Activated CD8-positive, alpha-beta memory T cell treated with anti-CD3 and anti-CD28 coated beads for 24 hours (primary cell): ENCODE measurements at places on chromosomes 5 and 9.

DNA sequence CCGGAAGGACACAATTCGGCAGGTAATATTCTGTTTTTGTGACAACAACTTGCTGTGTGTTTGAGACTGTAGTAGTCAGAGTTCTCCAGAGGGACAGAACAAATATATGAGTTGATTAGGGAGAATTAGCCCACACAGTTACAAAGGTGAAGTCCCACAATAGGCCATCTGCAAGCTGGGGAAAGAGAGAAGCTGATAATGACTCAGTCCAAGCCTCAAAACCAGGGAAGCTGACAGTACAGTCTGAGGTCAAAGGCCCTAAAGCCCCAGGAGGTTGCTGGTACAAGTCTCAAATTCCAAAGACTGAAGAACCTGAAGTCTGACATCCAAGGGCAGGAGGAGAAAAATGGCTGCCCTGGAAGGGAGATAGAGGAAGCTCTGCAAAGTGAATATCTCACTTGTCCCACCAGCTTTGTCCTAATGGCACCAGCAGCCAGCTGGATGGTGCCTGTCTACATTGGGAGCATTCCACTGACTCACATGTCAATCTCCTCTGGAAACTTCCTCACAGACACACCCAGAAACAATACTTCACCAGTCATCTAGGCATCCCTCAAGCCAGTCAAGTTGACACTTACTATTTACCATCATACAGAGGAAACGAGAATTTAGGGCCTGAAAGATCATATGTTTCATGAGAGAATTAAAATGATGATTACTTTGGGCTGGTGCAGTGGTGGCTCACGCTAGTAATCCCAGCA lies 36.3 kb upstream of the CTXN3 start:
- DNase-seq = no peak

DNA sequence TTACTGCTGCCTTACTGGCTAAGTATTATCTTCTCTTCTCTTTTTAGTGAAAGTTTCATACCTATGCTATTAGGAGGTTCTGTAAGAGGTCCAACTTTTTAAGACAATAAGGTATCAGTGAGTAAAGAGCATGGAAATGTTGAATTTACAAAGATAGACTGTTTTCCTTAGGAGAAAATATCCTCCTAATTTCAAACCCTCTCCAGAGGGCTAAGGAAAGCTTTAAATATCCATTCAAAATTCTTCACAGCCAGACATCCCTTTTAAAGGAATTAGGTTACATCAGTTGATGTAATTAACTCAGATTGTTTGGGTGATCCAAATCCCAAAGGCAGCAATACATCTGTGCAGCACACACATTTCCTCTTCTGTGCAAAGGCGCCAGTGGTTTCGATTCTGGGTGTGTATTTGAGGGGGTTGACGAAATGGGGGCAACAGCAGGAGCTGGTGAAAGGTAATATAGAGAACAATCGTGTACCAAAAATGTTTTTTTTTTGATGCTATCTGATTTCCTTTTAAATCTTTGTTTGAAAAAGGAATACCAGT lies 273.8 kb upstream of the RPS23 start:
- DNase-seq = no peak

DNA sequence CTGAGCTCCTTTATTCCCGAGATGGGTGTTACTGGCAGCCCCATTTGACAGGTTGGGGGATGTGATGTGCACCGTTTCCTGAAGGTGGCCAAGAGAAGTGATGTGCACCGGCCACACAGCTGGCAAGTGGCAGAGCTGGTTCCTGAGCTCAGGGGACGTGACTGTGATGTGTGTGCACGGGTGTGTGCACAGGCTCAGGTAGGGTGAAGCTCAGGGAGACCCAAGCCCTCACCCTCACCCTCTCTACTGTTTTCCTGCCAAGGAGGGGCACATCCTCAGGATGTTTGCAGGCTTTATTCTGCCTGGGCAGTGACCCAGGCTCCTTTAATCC lies 56.6 kb downstream of the WWC1 start:
- no peak for DNase-seq

DNA sequence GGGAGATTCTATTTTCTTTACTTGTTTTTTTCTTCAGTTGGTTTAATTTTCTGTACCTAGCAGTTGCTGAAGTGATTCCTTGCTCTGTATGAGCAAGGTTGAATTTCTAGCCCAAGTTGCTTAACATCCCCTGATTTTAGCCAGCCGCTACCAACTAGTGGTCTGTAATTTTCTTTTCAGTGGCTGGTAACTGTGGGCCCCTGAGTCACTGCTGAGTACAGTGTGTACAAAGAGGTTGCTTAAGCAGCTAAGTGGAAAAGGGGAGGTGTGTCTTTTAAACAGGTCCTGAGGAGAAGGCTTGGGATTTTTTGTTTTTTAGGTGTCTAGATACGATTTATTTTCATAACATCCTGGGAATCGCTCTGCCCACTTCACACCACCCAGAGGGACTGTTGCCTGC lies 254.7 kb downstream of the NR3C1 start:
- DNase-seq = no peak

DNA sequence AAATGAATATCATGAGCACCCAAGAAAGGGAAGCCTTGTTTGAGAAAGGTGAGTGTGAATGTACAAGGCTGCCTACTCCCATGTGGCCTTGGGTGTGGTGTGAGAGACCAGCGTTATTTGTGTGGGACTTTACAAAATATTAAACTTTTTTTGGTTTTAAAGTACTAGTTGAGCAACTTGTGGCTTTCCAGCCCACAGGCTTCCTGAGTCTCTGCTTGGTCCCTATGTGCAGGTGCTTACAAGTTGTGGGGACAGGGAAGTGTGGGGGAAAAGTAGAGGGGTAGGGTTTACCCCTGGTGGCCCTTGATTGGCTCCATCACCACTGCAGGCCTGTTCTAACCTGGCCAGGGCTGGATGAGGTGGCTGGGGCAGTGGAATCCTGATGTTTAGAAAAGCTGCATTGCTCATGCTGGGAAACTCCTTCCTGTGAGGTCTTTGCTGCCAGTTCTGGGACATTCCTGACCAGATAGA lies 19.7 kb downstream of the PTTG1 start:
- no peak for DNase-seq

DNA sequence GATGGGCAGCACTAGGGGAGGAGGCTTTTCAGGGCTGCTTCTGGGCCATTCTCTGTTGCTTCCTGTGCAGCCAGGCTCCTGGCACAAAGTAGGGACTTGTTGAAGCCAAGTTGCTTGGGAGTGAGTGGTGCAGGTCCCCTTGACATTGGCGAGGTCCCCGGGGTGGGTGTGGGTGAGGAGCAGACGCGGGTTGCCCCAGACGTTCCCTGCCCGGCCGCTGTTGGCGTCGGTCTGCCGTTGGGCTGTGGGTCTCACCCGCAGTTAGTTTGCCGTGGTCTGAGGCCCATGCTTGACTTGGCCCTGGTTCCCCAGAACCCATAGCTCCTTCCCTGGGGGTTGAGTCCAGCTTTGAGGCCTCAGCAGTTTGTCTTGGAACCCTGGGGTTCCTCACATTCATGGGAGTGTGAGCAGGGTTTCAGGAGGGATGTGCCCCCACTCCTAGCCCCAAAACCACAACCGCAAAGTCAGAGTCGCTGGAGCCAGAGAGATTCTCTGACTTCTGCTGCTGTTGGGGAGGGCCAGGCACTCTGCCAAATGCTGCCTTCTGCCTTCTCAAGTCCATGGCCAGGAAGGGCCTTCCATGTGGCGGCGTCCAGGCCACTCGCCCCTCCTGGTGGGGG lies 77.5 kb downstream of the RXRA start:
- DNase-seq = peak; percentile 77

GRCh38 chr9:114286146-114286679 lies 36.7 kb upstream of the ORM1 start:
- DNase-seq = no peak

DNA sequence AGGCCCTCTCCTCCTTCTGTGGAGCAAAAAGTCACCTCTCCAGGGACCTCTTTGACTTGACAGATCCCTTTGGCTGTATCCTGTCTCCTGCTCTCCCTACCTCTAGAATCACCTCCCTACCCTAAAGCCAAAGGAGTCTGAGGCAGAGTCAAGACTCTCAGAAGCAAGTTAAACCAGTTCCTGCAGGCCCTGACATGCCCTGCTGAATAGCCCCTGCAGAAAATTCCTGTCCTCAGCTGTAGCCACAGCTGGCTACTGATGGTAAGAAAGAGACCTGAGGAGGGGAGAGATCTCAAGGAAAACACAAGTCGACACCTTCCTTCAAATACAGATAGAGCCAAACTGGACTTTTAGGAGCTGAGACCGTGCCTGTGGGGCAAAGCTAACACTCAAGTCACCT lies 23.7 kb upstream of the UBAP2 start:
- DNase-seq = no peak

- DNase-seq = no peak
These were observed 113.0 kb downstream of the TRIO start for GRCh38 chr5:14256026-14256690.

DNA sequence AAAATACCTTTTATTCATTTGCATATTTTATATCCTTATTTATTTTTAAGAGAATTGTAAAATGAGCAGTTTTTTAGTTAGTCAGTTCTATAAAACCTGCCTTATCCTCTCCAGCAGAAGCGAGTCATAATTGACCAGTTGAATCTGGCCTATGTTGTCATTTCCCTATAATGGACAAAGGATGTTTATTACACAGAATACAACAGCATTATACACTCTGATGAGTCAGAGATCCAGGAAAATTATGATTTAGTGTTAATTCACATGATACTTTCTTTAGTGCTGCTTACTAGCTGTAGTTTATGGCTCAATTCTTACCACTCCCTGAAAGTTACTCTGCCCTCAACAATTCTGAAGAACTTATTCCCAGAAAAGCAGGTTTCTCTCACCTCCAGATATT lies 26.8 kb upstream of the LURAP1L start:
- no peak for DNase-seq

DNA sequence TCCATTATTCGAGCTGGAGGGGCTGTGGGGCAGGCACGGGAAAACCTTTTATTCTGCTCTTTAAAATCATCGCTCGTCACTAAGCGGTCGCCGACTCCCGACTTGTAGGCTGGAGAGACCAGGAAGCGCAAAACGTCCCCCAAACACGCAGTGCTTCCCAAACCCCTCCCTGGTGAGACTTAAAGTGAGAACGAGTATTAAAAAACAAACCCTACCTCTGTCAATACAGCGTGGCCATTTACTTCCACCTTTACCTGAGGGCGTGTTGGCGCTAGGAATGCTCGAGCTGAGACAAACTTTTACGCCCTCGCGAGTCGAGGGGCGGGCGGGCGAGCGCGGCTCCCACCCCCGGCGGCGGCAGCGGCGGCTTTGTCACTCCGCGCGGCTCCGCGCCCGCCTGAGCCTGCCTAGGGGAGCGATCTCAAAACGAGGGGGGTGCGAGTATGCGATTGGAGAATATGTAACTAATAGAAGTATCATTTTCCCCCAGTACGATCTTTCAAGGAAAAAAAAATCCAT lies at the start of gene NR2F1-AS1:
Gene NR2F1-AS1 (minus strand): TSS at position 293 of the 519 bp plus-strand sequence.
- DNase-seq = peak; percentile 69

- no peak for DNase-seq
These were observed 36.6 kb upstream of the SARDH start for GRCh38 chr9:133774799-133775198.

DNA sequence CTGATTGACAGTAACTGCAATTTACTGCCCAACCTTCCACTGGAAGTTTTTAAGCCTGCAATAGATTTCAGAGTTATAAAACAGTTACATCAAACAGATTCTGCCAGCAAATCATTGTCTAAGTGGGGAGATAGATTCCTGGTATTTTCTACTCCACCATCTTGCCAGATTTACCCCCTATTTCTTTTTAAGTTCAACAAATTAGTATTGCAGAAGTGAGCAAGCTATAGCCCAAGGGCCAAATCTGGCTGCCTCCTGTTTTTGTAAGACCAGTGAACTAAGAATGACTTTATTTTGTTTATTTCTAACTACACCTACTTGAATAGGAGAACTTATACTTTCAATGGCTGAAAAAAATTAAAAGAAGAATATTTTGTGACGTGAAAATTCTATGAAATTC lies 8.8 kb upstream of the TMEM171 start:
- DNase-seq = no peak

DNA sequence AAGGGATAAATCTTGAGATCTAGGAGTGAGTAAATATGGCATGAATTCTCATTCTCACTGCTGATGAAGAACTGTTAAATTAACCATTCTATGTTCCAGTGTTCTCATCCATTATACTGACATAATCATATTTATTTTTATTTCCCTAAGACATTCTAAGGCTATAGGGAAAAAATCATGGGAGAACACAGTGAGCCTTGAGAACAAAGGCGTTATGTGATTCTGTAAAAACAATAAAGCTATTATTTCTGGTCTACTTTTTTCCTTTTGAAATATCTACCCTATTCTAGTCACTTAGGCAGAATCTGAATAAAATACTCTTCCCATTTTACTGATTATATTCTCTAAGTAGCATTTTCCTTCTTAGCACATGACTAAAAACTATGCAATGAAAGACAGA lies 155.7 kb upstream of the ADAMTS16 start:
- no peak for DNase-seq

DNA sequence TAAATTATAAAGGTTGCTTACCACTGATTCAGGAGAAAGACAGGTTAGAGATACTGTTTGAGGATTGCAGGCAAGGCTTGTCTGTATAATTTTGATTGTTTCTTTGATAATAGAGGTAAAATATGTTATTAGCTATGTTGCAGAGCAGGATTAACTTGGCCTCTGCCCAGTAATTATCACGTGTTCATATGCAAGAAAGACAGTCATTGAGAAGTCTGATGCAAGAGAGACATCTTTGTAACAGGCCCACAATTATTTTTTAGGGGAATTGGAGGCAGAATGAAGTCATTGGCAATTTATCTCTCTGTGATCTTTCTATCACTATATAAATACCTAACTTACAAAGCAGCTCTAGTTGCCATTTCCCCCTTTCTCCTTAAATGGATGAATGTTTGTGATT lies 46.0 kb downstream of the SLC44A1 start:
- no peak for DNase-seq

DNA sequence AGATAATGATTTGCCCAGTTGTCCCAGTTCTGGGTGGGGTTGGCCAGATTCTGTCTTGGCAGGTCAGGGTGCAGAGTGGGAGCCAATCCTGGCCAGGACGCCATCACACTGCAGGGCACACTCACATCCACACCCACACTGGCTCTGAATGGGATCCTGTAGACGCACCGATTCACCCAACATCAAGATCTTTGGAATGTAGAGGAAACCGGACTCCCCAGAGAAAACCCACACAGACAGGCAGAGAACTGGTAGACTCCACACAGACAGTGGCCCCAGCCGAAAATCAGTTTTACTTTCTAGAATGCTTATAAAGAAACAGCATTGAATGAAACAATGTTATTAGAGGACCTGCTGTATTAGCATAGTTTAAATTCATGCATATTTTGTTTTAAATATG lies 343.1 kb upstream of the DAB2 start:
- no peak for DNase-seq

- no peak for DNase-seq
These were observed 125.3 kb upstream of the IRX4 start for GRCh38 chr5:2007878-2008501.

- DNase-seq = no peak
These were observed 446.6 kb upstream of the GRIA1 start for GRCh38 chr5:153043886-153044285.
